ENCODE measurements at places on chromosomes 2 and 18.

DNA sequence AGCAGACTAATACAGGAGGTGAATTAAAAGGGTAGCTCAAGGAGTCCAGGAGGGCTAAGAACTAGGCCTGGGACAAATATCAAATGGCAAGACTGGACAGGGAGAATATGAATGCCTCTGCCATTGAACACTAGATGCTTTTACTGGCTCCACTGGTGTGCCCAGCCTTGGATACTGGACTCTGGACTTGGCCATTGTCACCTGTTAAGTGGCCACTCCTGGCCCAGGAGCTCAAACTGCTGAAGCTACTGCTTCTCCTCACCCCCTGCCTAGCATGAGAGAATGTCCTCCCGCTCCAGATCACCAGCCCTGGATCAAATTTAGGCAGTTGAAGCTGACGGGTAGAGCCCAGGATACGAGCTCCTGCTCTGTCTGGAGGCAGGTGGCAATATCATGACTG, 170.8 kb downstream of the DDX1 start:
- DNase-seq = no peak

- no peak for DNase-seq
These were observed 28.0 kb upstream of the LMAN1 start for GRCh38 chr18:59386909-59387686.

DNA sequence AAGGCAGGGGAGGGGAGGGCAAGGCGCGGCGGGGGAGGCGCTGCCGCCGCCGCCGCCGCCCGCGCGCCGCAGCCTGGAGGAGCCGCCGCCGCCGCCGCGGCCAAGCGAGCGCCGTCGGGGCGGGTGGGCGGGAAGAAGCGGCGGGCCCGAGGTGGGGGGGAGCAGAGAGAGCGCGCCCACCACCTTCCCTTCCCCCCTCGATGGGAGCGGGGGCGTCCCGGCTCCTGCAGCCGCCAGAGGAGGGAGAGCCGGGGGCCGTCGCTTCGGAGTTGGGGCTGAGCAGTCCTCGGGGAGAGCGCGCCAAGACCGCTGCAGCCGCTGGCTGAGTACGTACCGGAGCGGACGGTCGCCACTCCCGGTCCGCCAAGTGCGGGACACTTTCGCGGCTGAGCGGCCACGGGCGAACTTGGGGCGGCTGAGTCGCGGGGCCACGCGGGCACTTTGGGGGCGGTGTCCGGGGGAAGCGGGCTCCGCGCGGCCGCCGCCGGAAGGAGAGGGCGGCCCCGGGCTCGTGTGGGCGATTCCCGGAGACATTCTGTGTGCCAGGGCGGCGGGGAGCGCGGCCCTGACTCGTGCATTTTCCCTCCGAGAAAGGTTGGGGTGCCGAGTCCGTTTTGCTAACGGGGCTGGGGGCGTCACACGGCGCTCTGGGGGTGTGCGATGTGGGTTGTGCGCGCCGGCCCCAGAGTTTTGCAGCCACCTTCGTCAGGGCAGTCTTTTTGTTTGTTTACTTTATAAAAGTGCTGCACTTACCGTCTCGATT, at the start of gene NAB1:
Gene NAB1, plus strand, starts transcription at position 49 of the 763 bp plus-strand sequence. CDS start 10,094 bp downstream, outside the sequence.
- peak; percentile 70 for DNase-seq

- DNase-seq = no peak
These were observed 132.2 kb downstream of the TDRD15 start for GRCh38 chr2:21256006-21256405.

DNA sequence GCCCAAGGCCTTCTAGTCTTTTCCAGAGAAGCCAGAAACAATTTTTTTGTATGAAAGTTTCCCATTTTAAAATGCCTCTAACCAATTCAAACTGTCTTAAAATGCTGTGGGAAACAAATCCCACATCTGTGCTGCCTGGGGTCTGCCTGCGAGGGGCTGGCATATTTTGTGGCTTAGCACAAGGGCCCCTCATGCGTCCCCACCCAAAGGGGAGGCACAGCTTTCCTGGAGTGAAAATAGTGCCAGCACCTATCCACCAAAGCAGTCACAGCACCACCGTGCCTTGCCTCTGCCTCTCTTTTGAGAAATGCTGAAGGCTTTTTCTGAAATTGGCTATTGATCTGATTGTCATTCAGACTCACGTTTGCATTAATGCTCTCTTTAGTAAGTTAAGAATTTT, 22.2 kb upstream of the GNAL start:
- DNase-seq = no peak

- DNase-seq = no peak
These were observed 11.8 kb downstream of the SLC3A1 start for GRCh38 chr2:44286884-44287638.

DNA sequence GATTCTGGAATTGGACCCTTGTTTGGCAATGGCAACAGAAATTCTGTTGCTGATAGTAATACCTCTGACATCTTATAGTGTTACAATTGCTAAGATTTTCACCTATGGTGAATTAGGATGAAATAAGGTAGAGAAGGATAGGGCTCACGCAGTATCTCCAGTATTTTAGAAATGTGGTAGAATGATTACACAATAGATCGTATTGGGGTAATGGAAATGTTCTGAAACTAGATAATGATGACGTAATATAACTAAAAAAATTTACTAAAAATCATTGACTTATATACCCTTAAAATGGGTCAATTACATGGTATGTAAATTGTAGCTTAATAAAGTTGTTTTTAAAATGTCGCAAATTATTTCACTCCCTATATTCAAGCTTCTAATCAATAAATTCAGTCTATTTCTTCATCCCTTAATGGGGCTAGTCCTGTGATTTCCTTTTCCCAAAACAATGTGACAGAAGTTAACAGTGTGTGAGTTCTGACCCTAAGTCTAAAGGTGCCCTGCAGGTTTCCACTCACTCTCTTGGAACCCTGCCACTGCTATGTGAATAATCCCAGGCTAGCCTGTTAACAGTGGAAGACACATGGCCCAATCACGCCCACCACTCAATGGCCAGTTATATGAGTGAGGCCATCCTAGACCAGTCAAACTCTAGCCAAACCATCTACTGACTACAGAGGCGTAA, 31.2 kb downstream of the USP37 start:
- no peak for DNase-seq

DNA sequence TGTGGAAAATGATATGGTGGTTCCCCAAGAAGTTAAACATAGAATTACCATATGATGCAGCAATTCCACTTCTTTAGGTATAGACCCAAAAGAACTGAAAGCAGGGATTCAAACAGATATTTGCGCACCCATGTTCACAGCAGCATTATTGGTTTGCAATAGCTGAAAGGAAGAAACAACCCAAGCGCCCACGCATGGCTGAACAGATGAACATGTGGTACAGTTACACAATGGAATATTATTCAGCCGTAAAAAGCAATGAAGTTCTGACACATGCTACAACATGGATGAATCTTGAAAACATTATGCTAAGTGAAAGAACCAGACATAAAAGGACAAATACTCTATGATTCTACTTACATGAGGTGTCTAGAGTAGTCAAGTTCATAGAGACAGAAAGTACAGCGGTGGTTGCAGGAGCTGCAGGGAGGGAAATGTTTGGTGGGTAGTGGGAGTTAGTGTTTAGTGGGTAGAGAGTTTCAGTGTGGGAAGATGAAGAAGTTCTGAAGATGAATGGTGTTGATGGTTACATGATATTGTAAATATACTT, 26.7 kb upstream of the ASPRV1 start:
- peak; percentile 12 for DNase-seq

DNA sequence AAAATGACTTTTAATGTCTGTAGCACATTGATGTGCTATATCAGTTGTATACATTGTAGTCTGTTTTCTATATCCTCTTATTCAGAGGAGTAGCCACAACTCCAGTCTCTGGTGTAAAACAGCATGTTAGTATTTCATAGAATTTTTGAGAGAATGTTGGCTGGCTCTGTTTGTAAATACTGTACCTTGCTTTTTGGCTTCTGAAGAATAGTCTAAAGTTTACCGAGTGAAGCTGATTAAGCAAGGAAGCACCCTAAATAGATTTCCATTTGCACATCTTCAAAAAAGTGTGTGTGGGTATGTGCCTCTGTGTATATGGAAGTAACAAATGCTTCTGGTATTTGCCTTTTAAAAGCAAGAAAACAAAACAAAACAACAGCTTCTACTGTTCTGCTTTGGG, 50.5 kb downstream of the MAP4K4 start:
- no peak for DNase-seq

Data from activated naive CD4-positive, alpha-beta T cell treated with Interleukin-2 at 50 U/mL for 16 hours (primary cell).